Femur (tissue), 1 donor: ENCODE measurements at places on chromosomes 5 and 9.

DNA sequence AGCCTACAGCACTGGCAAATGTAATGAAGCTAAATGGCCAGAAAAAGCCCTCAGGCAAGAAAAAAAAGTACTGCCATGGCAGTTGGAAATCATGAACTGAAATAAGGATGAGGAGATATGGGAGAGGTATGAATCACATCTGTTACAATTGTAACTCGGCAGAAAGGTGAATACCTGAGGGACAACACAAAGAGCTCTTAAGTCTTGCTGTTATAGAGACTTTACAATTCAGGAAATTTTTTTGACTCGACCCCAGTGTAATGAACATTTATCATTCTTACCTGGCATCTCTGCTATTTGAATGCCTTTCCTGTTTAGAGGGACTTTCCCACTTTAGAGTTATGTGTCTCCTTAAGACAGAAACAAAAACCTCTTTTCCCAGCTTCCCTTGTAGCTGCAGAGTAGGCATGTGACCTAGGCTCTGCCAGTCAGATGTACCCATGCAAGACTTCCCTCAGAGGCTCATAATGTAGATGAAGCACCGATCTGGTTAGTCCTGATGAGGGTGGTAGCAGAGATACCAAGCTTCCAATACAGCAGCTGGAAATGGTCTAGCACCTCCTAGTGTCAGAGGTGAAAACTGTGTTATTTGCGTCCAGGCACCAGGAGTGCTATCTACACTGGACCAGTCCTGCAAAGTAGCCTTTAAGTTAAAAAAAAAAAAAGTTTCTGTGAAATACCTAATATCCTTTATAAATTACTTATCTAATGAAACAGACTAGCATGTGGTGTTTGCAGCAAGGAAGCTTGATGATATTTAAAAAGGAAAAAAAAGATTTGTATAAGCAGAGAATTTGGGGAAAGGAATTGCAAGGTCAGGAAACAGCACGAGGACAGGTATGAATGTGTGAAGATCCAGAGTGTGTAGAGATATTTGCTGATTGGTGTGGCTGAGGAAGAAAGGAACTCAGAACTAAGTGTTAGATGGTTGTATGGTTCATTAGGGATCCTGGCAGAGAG is 146.9 kb upstream of the SLC1A3 start:
- no peak for DNase-seq

- no peak for DNase-seq
Observed at GRCh38 chr5:39951070-39951469, 526.3 kb upstream of the DAB2 start.

DNA sequence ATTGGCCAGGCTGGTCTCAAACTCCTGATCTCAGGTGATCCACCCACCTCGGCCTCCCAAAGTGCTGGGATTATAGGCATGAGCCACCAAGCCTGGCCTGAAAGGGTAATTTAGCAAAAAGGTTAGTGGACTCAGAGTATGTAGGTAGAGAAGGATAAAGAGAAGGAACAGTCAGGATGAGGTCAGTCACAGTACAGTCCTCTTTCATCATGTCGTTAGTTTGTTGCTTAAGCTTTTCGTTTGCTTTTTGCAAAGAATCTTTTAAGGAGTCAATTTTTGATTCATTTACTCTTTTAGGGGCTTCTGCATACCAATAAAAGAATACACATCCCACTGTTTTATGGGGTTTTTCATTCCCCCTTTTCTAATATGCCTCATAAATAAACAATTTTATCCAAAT is 17.8 kb upstream of the GBGT1 start:
- no peak for DNase-seq

DNA sequence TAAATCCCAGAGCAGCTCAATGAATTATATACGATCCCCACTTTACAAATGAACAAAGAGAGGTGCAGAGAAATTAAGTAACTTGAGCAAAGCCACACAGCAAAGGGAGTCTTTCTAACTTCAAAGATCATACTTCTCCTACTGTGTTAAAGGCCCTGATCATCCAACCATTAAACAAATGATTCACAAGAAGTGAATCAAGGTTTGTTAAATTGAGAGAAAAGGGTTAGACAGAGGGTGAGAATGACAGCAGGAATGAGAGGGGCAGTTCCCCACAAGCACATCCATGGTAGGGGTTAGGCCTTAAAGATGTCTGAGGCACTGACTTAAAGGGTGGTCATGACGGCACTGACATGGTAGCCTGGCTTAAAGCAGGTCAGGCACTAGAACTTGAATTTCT is 10.7 kb downstream of the IDNK start:
- DNase-seq: no peak

DNA sequence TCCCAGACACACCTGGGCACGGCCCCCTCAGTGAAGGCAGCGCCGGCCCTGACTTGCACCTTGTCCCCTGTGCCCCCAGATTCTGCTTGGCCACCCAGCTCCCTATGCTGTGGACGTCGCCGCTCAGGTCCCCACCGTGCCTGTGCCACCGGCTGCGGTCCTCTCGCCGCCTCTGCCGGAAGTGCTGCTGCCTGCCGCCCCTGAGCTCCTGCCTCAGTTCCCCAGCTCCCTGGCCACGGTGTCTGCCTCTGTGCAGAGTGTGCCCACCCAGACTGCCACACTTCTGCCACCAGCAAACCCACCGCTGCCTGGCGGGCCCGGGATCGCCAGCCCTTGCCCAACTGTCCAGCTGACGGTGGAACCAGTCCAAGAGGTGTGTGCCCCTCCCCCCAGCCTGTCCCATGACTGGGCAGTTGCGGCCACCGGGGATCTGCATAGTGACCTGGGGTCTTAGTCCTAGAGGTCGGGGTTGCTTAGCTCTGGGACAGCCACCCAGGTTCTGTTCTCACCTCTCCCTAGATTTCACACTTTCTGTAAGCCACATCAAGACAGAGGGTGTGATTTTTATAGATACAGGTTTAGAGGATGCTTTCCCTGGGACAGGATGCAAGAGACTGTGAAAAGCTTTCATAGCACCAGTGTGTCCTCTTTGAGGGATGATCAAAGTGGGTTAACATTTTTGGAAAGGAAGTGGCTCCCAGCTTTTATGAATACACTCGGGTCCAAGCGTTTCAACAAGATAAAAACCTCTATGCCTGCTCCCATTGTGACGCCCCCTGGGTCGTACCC is 78.0 kb downstream of the WNK2 start:
- DNase-seq: peak; percentile 14

DNA sequence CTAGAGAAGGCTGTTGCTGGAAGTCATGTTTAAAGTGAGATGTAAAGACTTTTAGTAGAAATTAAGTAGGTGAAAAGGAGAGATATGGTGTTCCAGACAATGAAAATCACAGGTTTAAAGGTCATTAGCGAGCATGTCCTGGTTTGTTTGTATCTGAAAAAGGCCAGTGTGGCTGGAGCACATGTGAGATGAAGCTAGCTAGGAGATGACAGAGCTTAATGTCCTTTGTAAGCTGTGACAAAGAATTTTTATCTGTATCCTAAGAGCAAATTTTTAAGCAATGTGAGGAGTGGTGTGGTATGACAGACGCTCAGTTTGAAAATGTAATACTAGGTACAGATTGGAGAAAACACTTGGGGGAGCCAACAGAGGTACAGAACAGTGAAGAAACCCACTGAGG is 567.2 kb upstream of the ARRDC3 start:
- no peak for DNase-seq

DNA sequence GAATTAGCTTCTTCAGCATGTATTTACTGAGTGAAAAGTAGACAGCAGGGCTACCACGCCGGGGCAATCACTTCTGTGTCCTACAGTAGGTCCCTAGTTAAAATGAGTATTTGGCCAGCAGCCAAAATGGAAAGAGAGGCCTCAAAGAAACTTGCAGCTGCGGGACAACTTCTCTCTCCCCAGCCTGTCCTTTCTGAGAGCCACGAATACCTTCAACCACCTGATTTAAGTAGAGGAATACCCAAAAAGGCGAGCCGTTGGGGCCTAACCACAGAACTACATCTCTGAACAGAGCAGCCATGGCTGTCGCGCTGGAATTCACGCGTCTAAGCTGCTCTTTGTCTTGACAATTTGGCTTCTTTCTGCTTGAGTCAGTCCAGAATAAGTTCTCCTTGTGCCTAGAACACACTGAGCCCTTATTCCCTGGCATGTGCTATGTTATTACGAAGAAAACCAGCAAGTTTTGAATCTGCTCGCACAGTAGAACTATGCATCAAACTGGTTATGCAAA is 43.8 kb upstream of the GOLPH3 start:
- peak; percentile 51 for DNase-seq

DNA sequence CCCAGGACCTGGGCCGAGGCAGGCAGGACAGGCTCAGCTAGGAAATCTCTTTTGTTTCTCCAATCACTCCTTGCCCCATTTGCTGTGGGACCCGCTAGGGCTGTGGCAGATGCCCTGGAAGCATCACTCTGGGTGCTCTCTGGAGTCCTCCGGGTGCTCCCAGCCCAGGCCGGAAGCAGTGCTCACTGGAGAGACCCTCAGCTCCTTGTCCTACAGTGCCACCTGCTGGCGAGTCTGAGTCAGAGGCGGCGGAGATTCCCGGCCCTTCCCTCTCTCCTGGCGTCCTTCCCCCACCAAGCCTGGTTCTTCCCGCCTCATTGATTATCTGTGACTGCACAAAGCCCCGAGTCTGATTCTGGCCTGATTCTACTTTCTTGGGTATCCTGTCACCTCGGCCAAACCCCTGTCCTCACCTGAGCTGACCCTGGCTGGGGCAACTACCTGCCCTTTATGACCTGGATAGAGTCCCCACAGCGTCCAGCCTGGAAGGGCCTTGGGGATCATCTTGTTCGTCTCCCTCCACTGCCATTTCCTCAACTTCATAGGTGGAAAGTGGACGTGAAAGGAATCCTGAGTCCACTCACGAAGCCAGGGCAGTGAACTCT is 7.3 kb upstream of the BARHL1 start:
- peak; percentile 77 for DNase-seq

DNA sequence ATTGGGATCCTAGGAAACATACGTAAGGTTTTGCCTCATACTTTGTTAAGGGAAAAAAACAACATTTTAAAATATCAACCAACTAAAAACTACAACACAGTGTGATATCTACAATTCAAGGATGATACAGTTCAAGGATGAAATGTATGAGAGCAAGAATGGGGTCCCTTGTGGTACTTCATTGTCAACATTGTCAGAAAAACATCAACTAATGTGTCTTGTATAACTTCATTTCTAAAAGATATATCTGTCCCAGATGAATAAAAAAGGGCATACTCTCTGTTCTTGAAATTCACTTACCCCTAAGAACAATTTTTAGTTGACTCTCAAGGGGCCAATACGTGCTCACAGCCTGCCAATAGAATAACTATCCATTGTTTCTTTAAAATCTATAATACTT is 1250.5 kb downstream of the PTPRD start:
- DNase-seq: no peak

GRCh38 chr5:150411245-150411979 is 1.3 kb downstream of the CD74 start:
- DNase-seq: no peak

DNA sequence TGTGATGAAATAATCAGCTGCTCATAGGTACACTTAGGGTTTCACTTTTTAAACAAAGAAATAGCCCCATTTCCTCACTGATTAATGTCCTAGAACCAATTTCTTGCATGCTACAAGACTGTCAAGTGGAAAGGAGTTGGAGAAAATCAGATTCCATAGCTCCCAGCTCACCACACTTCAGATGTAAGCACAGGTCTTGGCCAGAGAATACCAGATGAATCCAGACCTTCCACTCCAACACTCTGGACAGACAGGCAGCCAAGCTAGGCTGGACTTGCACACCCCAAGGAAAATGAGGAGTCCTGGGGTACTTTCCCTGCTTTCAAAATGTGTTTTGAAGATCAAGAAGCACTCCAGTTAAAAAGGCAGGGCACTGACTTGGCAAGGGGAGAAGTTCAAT is 68.5 kb downstream of the KLHL3 start:
- no peak for DNase-seq

DNA sequence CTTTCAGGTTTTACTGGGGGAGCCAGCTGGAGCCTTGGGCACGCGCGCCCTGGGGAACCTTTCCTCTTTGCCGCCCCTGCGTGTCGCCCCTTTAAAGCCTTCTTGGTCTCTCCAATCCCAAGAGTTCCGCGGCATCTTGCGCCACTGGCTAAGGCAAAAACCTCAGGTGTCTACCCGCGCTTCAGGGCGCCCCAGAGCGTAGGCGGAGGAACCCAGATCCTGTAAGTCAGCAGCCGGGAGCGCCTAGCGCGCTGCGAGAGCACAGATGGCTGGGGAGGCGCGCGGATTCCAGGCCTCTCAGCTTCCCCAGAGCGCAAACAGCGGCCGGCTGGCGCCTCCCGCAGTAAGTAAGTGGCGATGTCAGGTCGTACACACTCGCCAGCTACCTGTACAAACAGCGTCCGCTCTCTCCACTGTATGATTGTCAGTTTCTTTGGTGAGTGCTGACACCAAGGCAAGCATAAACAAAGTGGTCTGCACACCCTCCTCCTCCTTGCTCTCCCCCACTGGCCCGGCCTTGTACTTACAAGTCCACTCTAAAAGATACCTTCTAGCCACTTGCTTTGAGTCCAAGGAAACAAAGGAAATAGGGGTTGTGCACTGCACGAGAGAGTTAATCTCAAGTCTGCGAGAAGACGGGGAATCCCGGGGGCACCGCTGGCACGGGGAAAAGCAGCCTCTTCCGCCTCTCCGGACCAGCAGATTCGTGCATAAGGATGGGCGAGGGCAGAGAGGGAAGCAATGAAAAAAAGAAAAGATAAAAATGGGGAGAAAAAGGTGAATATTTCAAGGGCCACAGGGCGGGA is 2.9 kb downstream of the HTR1A start:
- DNase-seq: no peak
